Activated T-cell treated with anti-CD3 and anti-CD28 coated beads, Interleukin-2, amount 50 U/mL, for 72 hours (primary cell): ENCODE measurements at places on chromosomes 11 and 22.

DNA sequence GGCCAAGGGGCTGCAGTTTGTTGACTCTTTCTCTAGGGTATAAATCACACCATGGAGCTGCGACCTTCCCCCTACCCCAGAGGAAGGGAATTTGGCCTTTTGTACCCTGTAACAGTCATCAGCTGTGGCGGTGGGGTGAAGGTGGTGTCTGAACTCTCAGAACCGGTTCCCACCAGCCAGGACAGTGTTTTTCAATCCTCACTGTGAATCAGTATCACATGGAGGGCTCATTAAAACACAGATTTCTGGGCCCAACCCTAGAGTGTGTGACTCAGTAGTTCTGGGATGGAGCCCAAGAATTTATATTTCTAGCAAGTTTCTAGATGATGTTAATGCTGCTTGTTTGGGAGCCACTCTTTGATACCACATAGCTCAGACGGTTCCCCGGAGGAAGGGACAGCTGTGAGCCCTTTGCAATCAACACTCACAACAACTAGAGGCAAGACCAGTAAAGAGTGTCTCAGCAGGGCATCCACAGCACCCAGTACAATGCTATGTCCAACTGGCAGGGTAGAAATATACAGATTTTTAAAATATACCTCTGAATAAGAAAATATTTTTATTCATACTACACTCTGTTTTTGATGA, 43.9 kb upstream of the FAT3 start:
- no peak for DNase-seq

GRCh38 chr11:59779487-59779886, 24.3 kb downstream of the STX3 start:
- no peak for DNase-seq

DNA sequence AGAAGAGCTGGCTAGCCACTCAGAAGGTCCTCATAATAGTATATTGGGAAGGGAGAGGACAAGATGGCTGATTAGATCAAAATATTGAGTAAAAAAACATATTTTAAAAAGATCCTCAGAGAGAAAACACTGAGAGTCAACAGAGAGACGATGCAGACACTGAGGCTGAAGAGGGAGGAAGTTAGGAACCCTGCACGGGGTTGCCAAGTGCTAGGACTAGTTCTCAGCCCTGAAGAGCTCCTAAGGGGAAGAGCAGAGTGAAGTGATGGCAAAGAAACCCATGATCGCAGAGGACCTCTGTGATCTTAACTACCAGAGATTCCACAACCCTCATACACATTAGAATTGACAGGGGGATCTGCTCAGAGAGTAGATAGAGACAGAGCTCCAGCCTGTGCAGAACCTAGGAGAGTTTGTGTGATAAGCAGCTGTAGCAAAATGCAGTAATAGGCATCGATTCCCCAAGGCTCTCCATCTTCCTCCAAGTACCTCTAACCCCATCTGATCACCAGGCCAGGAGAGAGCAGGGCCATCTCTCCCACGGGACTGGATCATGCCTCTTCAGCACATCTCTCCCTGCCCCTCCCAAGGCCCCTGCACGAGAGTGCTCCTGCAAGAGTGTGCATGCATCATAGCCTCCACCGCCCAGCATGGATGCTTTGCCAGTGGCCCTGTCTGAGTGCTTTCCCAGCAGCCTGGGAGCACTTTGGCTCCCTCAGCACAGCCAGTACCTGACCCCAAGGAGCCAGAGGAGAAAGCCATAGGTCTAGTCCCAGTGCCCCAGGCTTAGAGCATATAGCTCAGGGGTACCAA, 41.2 kb upstream of the ARL14EP start:
- no peak for DNase-seq

GRCh38 chr22:46436595-46437175, 100.7 kb downstream of the CELSR1 start:
- DNase-seq: no peak

- DNase-seq: no peak
These were observed 81.0 kb downstream of the CCDC73 start for GRCh38 chr11:32713496-32713895.

DNA sequence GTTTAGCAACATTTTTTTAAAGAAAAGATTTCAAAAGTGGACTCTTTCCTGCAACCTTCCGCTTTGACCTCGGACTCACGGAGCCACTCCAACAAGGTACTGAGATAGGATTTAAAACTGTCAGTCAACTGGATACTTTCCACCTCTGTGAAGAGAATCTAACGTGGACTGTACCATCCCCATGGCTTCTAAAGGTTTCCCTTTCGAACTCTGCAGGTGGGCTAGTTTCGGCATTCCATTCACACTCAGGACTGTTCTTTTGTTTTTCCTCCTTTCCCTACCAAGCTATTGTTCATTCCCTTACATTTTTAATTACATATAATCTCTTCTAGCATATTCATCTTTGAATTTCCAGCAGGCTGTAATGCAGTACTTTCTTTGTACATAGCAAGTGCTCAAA, 88.5 kb upstream of the AKIP1 start:
- no peak for DNase-seq

DNA sequence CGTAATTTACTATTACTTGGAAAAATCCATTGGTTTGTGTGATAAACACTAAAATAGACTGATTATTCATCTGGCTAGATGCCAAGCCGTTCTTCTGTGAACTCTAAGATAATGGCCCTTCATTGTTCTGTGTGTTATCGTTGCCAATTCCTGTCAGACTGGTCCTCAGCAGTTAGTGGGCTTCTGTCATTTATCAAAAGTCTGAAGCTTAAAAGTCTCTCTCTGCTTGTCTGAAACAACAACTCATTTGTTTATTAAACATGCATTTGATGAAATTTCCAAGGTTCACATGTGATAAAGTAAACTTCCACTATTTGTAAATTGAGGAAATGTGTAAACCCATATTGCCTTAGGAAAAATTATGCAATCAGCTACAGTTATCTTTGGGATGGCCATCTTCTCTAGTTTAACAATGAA, 21.1 kb upstream of the RDX start:
- no peak for DNase-seq

- DNase-seq: no peak
These were observed 73.7 kb upstream of the CTSC start for GRCh38 chr11:88411265-88411664.

DNA sequence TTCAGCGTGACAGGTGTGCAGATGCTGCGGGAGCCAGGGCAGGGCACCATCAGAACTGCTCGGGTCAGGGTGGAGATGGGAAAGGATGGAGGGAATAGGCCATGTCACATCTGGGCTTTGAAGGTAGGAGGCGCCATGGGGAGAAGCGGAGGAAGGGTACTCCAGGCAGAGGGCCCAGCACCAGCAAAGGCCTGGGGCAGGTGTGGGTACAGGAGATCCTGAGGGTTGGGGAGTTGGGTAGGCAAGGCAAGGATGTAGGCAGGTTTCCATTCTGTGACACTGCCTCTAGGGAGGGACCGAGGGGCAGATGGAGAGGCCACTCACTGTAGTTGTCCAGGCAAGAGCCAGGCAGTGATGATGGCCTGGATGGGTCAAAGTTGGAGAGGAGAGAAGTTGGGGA, 8.5 kb downstream of the EMID1 start:
- DNase-seq: no peak

DNA sequence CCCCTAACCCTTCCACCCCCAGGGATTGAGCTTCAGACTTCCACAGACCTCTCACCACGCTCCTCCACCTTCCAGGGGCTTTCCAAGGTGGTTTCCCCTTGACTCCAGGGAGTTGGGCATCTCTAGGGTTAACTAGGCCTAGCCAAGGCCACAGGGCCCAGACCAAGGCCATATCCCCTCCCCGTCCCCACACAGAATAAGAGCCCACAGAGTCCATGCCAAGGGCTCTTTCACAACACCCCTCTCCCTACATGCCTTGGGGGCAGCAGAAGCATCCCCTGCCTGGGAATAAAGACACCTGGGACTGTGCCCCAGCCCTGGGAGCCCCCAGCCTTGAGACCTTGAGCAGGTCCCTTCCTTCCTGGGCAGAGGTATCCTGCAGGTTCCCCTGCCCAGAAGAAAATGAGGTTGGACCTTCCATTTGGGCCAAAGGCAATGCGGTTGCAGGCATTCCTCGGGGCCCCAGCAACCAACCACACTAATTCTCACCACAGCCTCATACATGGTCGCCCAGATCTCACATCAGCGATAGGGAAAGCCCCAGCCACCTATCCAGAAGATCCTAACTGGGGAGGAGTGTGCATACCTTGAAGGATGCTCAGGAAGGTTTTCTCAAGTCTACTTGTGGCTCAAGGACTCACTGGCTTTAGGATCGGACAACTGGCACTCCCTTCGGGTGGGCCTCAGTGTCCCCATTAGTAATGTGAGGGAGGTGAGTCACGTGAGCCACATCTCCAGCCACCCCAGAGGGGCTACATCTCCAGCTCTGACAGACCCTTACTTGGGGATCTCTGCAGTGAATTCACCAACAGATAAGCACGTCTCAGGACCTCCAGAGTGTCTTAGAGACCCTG, 1.7 kb downstream of the GDPD5 start:
- DNase-seq: no peak

GRCh38 chr11:67670316-67671210, 3.9 kb downstream of the ALDH3B2 start:
- no peak for DNase-seq

- DNase-seq: no peak
These were observed 17.2 kb downstream of the KREMEN1 start for GRCh38 chr22:29090039-29090438.

DNA sequence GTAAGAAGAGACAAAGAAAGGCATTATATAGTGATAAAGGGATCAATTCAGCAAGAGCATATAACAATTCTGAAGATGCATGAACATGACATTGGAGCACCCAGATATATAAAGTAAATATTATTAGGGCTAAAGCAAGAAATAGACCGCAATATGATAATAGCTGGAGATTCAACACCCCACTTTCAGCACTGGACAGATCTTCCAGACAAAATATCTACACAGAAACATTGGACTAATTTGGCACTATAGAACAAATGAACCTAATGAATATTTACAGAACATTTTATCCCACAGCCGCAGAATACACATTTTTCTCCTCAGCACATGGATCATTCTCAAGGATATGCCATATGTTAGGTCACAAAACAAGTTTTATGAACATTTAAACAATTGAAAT, 633.1 kb downstream of the JRKL start:
- DNase-seq: no peak

GRCh38 chr11:125262194-125262829, 97.8 kb downstream of the PKNOX2 start:
- DNase-seq: no peak

GRCh38 chr11:2328656-2329354, 27.0 kb downstream of the TSPAN32 start:
- DNase-seq: no peak

DNA sequence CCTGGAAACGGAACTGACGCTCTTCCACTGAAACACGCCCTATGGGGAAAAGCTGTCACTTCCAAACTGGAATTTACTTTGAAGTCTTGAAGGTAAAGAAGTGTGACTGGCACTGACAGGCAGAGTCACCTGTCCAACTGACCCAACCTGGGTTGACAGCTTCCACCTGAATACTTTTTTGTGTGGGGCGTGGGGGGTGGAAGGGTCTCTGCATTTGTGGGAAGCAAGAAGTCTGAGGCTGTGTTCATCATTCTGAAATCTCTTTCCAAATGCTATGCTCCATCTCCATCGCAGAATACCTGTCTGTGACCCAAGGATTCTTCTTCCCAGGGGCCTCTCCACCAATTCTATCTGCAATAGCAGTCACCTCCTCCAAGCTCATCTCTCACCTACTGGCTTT, 7.8 kb downstream of the IFT27 start:
- no peak for DNase-seq

GRCh38 chr22:38474003-38474607, 6.2 kb downstream of the KDELR3 start:
- DNase-seq: no peak

GRCh38 chr22:45579806-45580725, 77.4 kb downstream of the FBLN1 start:
- DNase-seq: no peak

GRCh38 chr11:93905384-93905783, 55.0 kb upstream of the VSTM5 start:
- DNase-seq: no peak

GRCh38 chr22:41619979-41620588, 759 bp downstream of the DESI1 start:
- DNase-seq: peak; percentile 60

GRCh38 chr22:46881373-46882118, 119.1 kb downstream of the TBC1D22A start:
- DNase-seq: no peak

- DNase-seq: peak; percentile 8
These were observed 458 bp downstream of the FXYD6 start for GRCh38 chr11:117876059-117876340.

GRCh38 chr11:63919267-63920125, 2.5 kb upstream of the RCOR2 start:
- no peak for DNase-seq

DNA sequence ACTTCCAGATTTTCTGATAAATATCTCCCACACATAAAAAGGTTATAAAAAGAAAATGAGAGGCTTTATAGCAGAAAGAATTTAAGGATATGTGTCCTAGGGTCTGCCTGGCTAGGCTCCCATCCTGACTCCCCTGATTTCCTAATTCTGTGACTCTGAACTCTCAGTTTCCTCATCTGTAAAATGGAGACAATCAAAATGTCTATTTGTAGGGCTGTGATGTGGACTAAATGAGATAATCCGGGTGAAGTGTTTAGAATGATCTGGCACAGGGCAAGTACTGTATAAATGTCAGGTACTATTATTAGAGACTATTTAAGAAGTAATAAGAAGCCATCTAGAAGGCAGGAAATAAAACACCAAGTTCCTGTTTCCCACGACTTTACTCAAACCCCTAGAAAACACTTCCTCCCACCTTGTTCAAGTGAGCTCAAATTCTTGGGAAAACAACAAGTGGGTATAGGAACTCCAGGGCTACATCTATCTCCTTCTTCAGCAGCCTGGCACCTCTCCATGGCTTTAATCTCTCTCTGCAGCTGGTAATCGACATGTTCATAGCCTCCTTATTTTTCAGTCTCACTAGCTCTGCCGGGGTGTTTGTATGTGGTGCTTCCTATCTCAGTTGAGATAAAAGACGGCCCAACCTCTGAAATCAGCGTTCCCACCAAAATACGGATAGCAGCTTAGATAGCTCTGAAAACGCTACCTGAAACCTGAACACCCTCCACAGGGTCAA, 6.7 kb downstream of the ASCC2 start:
- no peak for DNase-seq

DNA sequence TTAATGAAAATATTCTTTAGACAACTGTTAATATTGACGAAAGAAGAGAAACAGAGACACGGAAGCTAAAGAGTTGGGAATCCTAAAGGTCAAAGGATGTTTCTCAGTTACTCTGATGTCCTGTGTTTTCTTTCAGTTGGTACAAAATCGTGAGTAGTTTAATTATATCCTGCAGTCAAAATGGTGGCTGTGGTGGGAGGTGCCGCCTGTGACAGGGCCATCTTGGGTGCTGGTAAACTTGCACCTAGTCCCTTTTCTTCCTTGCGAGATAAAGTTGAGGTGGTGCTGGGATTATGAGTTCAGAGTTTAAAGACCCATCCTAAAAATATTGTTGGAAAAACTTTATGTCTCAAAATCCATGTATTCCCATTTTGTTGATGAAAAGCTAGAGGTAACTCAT, 2.2 kb downstream of the CECR2 start:
- no peak for DNase-seq

- DNase-seq: peak; percentile 3
These were observed 214.3 kb downstream of the NXPE2 start for GRCh38 chr11:114892381-114893197.
